Right ventricle myocardium inferior (tissue), 1 donor: ENCODE measurements at places on chromosomes 6 and 20.
A peak's percentile ranks its signal among the peaks of the same experiment; 100 is the strongest.

- DNase-seq = no peak
Measured at GRCh38 chr6:43714311-43715055, 26.9 kb upstream of the MRPS18A start.

- peak; percentile 80 for DNase-seq
Measured at GRCh38 chr6:35569011-35569461, 56.3 kb upstream of the TULP1 start.

DNA sequence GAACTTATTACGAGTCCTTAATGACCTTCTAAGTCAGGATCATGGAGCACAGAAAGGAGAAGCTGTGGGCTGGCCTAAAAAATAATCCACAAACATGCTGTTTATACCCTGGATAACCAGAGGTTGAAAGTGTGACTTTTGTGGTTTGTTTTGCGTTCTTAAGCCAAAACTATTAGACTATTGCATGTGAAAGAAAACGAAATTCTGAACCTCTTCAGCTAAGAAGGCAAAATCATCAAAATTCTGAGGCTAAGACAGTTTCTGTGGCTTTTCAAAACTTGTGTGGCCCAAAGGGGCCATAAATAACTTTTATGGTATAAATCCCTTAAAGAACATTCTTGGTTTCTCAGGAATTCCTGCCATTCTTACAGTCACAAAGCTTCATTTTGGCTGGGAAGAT is 251.0 kb downstream of the UST start:
- no peak for DNase-seq

GRCh38 chr20:46135856-46136633 is 17.9 kb downstream of the CD40 start:
- no peak for DNase-seq

DNA sequence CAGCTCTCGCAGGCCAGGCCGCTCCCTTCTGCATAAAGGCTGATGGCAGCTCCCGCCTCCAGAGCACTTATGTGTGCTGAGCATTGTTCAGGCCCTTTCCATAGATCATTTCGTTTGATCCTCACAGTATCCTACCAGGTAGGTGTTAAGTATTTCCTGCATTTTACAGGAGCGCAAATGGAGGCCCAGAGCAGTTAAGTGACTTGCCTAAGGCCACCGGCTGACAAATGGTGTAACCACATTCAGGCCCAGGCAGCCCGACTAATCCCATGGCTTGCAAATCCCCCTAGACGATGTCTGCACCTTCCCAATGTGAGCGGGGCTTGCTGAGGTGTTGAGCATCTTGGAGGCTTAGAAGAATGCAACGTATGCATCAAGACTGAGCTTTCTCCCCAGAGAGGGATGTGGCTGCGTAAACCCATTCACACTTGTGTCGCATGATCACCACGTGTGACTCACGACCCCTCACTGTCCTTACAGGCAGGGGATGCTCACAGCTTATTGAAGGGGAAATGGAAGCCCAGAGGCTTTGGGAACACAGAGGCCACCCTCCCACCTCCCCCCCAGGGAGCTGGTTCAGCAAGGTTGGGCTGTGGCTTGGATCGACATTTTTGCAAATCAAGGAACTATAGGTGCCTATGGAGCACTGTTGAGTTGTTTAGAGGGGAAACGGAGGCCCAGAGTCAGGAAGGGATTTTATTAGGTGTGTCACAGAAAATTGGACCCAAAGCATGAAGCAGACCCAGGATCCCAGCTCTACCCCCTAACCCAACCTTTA is 7.0 kb downstream of the BPIFB2 start:
- no peak for DNase-seq

DNA sequence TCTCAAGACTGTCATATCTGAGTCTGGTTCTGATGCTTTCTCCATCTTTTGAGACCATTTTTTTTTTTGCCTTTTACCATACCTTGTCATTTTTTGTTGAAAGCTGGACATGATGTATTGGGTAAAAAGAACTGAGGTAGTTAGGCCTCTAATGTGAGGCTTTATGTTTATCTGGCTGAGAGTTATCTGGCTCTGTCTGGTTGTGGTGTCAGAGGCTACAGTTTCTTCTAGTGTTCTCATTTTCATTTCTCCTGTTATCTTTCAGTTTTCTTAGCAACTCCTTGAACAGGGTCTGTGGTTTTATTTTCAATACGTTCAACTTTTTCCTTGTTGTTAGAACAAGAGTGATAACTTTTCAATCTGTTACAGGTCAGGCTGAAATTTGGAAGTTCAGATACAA is 49.2 kb upstream of the ATXN1 start:
- no peak for DNase-seq

DNA sequence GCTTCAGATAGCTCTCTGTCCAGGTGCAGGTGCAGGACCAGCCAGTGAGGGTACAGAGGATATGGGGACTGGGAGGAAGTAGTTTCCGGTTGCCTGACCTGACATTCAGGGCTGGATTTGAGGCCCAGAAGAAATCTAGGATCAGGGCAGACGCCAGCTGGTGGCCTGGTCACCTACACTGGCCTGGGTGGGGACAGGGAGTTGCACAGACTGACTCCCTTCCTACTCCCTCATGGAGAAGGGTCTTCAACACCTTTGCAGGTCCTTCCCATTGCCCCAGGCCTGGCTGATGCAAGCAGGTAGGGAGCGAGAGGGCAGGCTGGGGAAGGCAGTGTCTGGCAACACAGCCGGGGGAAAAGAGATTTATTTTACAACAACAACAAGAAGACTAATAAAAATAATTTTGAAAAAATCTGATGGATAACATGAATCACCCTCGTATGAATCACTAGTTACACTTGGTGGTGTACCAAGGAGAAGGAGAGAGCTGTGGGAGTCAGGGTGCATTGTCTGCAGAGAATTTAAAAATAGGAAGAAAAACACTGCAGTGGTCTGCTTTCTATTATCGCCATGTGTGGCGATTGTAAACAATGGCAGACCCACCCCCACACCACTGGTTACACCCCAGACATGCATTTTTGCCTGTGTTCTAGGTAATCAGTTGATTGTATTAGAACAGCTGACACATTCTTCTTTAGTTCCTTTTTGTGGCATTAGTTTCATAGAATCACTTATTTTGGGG is 62.3 kb upstream of the SNX9 start:
- DNase-seq = no peak

DNA sequence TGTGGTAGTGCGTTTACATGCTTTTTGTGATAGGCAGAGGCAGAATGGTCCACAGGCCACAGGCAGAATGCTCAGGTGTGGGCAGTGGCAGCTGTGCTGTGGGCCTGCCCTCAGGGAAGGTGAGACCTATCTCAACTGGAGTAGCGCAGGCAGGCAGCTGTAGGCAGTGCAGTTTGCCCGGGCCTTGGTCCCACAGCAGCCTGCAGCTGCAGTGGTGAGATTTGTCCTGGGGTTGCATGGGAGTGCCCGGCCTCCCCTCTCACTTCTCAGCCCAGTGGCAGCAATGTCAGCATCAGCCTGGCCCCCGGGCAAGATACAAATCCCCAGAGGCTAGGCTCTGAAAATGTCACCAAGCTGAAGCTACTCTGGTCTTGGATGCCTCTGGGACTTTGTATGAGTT is 6.1 kb upstream of the PPIL4 start:
- no peak for DNase-seq

DNA sequence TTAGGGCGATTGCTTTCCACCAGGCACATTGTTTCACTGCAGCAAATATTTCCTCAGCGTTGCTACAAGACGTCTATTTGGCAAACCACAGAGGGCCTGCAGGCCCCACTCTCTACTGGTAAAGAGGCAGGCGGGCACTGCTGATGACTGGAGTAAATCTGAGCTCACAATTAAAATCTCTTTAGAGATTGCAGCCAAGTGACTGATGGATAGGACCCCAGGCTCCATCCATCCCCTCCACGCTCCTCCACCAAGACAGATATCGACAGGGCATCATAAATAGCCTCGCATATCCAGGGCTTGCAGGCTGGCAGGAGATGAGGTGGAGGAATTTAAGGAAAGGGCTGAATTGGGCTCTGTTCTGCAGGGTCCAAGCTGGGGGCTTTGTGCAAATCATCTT is 50.4 kb upstream of the MDGA1 start:
- no peak for DNase-seq

DNA sequence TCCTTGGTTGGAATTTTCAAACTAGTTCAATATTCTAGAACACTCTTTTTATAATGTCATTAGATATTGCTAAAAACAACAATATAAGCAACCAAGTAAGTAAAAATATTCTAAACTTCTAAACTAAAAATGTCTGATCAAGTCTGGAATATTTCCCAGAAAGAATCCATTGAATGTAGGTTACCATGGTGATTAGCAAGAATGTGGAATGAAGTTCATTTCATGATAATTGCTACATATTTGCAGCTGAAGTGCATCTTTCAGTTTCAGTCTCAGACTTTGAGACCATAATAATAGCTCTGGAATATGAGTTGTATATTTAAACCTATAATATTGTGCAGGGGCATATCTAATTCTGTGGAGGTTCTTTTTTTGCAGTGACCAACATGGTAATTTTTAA is 61.0 kb upstream of the NKAIN2 start:
- DNase-seq = no peak

DNA sequence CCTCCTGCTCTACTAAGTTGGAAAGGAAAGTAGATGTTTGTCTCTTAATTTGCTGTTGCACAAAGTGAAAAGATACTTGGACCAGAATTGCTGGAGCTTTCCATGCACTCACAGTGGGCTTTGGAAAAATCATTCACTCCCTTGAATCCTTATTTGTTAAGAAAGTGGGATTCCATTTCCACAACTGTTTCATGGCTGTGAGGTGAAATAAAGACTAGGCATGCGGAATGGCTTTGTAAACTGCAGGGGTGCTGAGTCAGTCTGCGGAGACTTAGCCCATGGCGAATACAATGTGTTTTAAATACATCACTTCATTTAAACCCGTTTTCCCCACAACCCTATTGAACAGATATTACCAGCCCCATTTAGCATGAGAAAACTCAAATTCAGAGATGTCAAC is 36.8 kb upstream of the CLDN20 start:
- DNase-seq = no peak
